ENCODE measurements at places on chromosomes 5 and 9.

DNA sequence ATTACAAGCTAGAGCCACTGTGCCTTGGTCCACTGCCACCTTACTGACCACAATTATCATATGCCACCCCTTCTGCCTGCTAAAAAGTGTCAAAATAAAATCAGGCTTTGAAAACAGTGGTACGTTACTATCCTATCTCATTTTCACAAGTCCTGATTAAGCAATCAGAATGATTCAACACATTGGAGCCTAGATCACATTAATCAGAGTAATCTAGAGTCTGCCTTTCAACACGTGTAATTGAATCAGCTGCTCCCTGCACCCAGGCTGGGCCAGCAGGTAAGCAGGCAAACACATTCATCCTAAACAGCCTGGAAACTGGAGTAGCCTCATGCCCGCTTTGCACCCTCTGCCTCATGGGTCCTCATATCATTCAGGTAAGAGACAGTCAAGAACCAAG, 186.2 kb downstream of the DCP2 start:
- no peak for DNase-seq

- DNase-seq = no peak
These were observed 40.0 kb downstream of the EHMT1 start for GRCh38 chr9:137658781-137659180.

DNA sequence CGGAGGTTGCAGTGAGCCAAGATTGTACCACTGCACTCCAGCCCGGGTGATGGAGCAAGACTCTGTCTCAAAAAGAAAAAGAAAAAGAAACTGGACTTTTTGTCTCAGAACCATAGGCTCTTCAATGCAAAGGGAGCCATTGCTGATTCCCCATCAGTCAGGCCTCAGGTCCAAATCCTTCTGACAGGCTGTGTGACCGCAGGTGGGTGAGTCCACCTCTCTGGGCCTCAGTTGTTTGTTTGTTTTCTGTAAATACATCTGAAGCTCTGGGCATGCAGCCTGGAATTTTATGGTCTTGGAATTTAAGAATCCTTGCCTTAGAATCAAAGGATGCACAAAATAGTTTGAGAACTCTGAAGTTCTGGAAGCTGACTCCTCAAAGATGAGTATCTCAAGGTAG, 21.1 kb upstream of the TOR2A start:
- no peak for DNase-seq

DNA sequence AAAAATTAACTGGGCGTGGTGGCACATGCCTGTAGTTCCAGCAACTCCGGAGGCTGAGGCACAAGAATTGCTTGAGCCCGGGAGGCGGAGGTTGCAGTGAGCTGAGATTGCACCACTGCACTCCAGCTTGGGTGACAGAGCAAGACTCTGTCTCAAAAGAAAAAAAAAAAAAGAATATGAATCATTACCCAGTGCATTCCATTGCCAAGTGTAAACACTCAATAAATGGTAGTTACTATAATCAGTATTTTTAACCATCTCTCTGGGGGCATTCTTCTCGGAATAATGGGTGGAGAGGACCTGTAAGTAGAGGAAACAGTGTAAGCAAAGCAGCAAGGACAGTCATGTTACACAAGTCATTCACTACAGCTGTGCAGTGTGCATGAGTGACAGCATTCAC, 13.8 kb upstream of the RANBP17 start:
- no peak for DNase-seq

DNA sequence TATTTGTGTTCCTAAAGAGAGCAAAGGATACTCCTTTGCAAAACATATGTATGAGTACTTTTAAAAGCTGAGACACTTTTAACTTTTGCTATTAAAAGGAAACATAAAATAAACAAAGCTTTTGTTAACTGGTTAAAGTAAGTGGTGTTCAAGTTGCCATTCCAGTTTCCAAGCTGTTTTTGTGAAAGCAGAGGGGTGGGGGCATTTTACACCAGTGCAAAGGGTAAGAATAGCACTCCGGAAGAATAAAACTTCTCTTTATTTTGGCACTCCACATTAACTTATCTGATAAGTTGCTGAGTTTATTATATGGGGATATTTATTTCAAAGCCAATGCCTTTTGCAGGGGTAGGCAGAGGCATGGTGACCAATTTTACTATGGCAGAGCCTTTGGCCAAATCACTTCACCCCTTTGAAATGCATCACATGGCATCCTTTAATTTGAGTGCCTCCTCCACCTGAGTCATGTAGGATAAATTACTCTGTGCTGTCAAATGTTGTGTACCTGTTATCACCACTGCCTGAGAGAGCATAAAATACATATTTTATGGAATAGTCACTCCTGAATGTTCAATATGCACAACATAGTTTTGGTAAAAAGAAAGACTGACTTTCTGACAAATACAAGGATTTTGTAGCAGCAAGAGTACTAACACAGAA, 62.9 kb downstream of the MLLT3 start:
- no peak for DNase-seq

DNA sequence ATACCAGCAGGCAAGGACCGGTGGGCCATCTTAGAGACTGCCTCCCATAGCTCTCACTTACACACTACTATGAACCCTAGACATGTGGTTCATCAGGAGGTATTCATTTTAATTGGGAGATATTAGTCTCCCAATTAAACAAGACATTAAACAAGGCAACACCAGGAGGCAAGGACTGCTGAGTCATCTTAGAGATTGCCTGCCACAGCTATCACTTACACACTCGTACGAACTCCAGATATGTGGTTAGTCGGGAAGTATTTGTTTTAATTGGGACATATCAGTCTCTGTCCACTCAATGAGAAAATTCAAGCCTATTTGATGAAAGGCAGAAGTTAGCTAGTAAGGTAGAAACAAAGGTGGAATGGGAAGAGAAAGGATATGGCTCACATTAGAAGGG, 343.9 kb downstream of the NFIB start:
- no peak for DNase-seq

- peak; percentile 31 for DNase-seq
These were observed 41.4 kb upstream of the IL7R start for GRCh38 chr5:35815089-35815936.

DNA sequence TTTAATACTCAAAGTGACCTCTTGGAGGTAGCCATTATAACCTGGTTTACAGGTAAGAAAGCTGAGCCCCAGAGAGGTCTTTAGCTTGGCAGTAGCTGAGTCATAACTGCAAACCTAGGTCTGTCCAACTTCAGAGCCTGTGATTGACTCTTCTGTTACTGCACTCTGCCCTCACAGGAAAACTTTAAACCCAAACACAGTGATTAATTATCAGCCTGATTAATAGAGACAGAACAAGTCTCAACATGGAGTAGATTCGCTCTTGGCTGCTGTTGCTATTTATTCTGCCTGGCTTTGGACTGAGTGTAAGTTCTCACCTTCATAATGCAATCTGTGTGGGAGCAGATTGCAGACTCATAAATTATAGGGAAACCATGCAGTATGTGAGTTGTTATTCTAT, 27.4 kb upstream of the TXN start:
- DNase-seq = no peak

DNA sequence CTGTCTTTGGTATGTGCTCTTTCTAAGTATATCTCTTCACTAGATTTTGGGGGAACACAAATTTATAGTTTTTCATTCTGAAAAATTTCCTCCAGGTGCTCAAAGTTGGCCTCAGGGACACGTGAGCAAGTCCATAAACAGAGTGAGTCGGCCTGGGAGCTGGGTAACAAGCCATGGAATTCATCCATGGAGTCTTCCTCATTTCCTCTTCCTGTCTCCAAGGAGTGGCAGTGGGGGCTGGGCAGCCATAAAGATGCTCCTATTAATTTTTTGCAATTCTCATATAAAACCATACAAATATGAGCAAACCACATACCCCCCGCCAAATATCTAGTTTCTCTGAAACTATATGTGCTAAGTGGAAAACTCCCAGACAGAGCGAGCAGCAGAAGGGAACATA, 136.6 kb upstream of the OTULINL start:
- no peak for DNase-seq

- no peak for DNase-seq
These were observed 1.8 kb upstream of the RPL26L1 start for GRCh38 chr5:172957458-172957857.

DNA sequence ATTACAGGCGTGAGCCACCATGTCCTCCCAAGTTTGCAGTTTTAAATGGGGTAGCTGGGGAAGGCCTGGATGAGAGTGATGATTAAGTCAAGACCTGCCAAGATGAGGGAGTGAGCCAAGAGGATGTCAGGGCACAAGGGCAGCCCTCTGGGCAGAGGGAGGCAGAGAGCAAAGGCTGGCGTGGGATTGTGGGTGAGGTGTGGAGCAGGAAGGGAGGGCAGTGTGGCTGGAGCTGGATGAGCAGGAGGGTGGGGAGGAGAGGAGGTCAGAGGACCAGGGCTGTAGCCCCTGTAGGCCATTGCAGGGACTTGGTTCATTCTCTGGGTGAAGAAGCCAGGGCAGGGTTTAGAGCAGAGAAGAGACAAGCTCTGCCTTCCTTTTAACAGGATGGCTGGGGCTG, 53.7 kb upstream of the CTNNA1 start:
- DNase-seq = no peak

DNA sequence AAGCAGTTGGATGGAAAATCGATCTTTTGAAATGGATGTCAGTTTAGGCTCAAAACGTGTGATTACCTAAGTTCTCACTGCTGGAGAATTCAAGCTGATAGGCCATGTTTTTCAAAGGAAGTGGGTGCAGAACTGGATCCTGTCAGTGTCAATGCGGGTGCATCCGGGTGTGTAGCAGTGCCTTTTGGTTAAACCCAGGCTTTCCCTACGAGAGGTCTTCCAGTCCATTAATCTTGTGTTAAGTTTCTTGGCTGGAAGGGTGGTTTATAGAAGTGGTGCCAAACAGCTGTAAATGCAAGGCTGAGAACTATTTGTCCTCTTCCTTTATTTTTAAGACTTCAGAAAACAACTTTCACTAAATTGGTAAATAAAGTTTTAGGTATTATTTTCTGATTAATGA, 71.9 kb downstream of the DAPK1 start:
- DNase-seq = no peak

DNA sequence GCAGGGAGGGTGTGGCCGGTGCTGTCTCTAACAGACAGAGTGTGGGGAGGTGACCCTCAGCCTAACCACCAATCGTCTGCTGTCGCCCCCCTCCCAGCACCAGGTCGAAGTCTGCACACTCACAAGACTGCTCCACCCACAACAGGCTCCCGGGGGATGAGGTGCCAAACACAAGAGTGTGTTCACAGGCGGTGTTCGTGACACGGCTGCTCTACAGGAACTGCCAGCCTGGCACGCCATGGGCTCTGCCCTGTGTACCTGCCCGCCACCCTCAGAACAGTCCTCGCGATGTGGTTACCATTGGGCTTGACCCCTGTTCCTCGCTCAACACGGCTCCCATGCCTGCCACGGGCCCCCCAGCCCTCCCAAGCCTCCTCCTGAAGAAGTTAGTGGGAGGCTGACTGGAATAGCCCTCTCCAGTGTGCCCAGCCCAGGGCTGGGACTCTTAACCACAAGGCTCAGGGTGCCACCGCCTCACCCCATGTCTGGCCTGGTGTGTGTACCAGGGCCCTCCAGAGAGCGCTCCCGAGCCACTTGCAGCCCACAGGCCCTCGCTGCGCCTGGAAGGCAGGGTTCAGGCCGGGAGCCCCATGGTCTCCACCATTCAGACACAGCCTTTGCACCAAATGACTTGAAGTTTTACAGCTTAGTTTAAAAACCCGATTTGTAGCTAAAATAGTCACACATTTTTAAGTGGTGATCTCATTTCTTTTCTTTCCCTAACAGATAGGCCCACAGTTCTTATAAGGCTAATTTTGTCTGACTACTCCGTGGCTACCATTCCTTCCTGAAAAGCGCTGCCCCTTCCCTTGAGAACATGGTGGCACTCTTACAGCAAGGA, 102.5 kb downstream of the CAMSAP1 start:
- DNase-seq = no peak

DNA sequence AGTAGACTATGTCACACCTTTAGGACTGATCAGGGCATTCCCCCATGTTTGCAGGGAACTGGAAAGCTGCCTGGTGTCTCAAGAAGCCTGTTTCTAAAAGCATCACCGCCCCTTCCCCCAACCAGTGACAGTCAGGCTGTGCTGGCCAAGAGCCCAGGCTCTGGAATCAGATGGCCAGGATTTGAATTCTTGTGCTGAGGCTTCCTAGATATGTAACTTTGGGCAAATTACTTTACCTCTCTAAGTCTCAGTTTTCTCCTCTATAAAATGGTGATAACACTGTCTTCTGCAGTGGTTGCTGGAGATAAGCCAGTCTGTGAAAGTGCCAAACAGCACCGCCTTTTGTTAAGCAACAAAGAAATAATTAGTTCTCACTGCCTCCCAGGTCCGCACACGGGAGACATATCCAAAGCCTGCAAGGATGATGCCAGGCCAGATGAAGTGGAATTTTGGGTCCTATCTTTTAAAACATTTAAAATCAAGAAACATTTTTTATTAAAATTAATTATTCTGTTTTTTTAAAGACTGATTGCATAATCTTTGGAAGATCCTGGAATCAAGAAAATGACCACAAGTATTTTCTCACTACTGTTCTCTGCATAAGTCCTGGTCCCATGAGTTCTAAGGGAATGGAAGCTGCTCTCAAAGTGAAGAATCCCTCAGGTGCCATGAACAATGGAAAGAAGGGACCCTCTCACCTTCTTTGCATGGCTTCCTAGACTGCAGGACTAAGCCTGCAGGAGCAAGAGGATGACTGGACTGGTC, 13.9 kb downstream of the SLC31A2 start:
- DNase-seq = no peak

- DNase-seq = no peak
These were observed 1638.3 kb downstream of the MAT2B start for GRCh38 chr5:165143741-165144140.

GRCh38 chr9:99593610-99594009, 228.1 kb upstream of the NR4A3 start:
- no peak for DNase-seq

DNA sequence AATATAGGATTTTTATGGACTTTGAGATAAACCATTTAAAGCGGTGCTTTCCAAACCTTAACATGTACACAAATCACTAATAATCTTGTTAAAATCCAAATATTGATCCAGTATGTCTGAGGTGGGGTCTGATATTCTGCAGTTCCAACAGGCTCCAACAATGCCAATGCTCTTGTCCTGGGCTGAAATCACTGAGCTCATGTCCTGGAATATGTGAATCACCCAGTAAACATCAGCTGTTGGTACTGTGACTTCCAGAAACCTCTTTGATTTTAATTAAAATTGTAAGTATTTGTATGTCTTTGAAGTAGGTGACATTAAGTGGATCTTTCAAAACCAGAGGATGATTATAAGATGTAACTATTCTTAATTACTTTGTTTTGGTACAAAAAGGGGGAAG, 52.8 kb upstream of the CAST start:
- DNase-seq = no peak

DNA sequence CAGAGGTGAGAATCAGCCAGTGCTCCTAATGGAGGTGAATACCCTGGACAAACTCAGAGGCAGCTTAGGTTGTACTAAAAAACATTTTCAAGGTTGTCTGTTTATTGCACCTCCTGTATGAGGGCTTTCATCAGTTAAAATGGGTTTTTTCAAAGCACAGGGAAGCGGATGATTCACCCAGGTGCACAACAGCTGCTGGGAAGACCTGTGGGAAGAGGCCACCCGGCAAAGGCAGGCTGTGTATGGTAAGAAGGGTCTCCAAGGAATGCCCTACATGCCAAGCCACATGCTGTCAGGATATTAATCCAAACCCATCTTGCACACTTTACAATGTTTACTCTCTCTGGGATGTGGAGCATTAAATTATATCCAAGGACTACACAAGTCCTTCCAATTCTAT, 14.7 kb downstream of the SIL1 start:
- DNase-seq = no peak
